ENCODE measurements at places on chromosomes 2 and 18.
A peak's percentile ranks its signal among the peaks of the same experiment; 100 is the strongest.

DNA sequence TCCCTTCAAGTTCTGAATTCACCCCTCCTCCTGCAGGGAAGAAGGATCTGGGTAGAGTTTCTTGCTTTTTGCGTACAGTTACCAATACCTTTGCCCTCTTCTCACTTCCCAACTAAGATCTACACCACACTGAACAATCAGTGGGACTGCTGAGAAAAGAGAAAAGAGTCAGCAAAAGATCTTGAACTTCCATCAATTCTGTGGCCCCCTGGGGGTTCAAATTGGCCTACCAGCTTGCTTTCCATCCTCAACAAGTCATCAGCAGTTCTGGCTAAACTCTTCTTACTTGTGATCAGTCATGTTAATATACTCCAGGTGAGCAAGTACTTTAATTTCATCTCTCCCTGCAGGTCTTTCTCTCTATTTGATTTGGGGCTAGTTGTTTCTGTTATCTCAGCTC, 739.3 kb upstream of the LRRTM4 start:
- DNase-seq = no peak

DNA sequence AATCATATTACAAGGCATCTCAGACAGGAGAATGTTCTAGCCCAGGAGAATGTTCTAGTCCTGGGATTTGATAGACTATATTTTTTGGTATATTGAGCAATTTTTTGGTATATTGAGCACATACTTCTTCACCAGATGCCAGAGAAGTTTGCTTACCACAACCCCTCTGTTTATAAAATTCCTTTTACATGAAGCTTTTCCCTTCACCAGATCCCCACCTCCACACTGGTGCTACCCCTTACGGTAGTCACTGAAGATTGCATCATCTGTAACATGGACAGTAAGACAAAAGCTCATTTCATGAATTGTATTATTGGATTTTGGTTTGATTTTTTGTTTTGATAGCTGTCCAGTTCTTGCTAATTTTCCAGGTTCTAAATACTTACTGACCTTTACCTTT, 7.2 kb upstream of the HNMT start:
- DNase-seq = peak; percentile 74

- DNase-seq = no peak
Observed at GRCh38 chr2:215613888-215614287, 178.0 kb upstream of the FN1 start.

GRCh38 chr2:41698678-41699422, 349.0 kb upstream of the PKDCC start:
- DNase-seq = no peak

DNA sequence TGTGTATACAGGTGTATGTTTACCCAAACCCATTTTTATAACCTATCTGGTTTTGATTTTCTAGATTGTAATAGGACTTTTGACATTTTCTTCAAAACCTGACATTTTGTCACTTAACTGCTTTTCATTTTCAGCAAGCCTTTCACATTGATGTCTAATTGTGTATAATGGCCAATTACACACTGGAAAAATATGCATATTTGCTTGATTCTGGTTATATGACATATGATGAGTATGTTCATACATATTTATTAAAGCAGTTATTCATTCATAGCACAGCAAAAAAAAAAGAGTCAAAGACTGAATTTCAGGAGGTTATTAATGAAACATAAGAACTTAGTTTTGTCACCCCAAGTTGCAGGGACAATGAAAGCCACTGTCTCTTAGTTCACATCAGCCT, 307.7 kb upstream of the TNP1 start:
- DNase-seq = no peak

DNA sequence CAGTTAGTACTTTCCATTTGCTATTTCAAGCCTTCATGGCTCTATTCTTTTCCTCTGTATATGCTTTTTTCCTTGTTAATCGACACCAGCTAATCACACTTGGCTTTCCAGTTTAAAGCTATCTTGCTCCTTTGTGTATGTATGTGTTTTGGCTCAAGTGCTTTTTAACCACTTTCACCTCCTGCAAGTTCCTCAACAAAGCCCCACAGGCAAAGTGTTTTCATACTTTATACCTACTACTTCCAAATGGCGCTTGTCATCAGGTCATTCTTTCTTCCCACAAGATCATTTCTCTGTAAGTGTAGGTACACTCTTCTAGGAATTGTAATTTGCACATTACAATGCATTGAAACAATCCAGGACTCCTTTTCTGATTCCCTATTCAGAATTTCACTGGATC, 64.0 kb upstream of the FIGN start:
- DNase-seq = no peak

- no peak for DNase-seq
Observed at GRCh38 chr2:233075141-233075965, 15.2 kb downstream of the INPP5D start.

DNA sequence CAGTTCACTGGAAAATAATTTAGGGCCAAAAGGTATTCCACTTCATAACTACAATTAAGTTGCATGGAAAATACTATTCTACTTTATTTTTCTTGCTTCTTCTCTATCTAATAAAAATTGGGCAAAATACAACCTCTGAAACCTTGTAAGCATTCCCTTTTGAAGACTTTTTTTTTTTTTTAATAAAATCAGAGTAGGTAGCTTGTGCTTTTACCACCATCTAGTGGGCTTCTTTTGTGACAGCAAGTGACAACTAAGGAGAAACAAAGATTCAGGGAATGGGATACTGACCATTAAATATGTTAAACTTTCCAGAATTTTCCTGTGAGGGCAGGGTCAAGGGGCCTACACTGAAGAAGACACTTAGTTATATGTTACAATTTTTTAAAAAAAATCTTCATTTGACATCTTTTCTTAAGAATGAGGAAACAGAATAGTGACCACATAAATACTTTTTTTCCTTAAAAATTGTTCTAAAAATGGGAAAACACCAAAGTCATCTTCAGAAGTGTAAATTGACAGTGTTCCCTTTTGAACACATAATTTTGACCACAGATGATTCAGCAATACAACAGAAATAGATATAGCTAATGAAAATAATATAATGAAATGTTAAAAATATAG, 1183.2 kb upstream of the ACVR2A start:
- DNase-seq = no peak

DNA sequence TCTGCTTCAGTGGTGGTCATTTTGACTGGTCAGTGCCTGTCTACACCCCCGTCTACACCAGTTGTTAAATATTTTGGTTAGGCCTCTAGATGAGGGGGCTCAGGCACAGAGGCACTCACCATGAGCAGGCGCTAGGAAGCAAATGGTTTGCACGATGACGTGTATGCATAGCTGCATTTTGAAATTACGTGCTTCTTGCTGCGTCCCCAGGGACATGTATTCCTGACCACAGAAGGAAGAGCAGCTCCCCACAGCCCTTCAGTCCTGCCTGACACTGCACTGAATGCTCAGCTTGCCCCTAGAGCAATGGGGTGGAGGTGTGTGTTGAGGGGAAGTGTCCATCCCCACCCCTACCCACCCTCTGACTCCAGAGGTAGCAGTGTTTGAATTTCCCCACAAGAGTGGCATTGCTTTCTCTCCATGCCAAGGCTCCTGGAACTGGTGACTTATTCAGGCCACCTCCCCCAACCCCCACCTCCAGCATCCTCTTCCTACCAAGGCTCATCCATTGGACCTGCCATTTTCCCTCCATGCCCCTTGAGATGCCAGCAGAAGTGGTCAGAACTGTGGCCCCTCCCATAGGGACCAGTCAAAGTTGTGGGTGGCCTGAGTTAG, 11.4 kb upstream of the ZAP70 start:
- DNase-seq = no peak

DNA sequence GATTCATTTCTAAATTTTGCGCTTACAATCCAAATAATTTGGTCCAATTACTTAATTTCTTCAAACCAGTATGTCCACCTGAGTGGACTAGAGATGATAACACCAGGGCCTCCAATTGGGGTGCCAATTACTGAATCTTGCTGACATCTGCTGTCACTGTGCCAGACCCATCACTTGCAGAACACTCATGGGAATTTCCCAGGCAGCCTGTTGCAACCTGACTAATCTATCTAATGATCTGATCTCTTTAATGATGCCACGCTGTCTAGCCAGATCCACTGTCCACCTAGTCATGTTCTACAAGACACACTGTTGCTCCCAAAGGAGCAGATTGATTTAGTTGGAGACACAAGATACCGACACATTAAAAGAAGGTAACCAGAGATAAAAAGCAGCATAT, 11.8 kb upstream of the LRP1B start:
- DNase-seq = peak; percentile 8

GRCh38 chr2:17156086-17156485, 362.2 kb downstream of the RAD51AP2 start:
- no peak for DNase-seq

DNA sequence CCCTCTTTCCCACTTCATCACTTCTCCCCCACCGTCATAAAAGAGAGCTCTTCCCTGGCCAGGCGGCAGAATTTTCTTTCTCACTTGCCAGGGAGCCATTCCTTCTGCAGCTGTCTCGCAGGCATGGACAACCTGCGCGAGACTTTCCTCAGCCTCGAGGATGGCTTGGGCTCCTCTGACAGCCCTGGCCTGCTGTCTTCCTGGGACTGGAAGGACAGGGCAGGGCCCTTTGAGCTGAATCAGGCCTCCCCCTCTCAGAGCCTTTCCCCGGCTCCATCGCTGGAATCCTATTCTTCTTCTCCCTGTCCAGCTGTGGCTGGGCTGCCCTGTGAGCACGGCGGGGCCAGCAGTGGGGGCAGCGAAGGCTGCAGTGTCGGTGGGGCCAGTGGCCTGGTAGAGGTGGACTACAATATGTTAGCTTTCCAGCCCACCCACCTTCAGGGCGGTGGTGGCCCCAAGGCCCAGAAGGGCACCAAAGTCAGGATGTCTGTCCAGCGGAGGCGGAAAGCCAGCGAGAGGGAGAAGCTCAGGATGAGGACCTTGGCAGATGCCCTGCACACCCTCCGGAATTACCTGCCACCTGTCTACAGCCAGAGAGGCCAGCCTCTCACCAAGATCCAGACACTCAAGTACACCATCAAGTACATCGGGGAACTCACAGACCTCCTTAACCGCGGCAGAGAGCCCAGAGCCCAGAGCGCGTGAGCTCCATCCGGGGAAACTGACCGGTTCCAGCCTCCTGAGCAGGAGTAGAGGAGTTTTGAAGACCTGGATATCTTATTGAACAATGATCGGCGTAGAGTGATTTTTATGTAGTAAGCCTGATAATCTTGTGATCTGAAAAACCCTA, at the start of gene MSGN1:
TSS of gene MSGN1 (plus strand) at position 65 of the 850 bp plus-strand sequence. CDS start at position 124, 59 bp downstream.
- no peak for DNase-seq

DNA sequence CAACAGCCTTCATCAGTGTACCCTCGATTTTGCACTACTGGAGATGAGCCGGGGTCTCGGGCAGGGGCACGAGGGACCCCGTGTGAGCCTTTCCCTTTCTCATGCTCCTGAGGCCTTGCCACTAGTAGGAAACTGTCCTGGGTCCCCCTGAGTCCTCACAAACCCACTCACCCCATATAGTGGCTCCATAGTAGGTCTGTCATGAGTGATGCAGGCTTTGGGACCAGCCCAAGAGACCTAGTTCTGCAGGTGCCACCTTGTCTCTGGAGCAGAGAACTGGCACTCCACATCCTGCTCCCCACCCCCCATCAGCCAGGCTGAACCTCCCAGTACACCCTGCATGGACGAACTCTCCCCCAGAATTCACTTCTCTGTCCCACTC, 187.1 kb downstream of the SMAD7 start:
- DNase-seq = no peak

DNA sequence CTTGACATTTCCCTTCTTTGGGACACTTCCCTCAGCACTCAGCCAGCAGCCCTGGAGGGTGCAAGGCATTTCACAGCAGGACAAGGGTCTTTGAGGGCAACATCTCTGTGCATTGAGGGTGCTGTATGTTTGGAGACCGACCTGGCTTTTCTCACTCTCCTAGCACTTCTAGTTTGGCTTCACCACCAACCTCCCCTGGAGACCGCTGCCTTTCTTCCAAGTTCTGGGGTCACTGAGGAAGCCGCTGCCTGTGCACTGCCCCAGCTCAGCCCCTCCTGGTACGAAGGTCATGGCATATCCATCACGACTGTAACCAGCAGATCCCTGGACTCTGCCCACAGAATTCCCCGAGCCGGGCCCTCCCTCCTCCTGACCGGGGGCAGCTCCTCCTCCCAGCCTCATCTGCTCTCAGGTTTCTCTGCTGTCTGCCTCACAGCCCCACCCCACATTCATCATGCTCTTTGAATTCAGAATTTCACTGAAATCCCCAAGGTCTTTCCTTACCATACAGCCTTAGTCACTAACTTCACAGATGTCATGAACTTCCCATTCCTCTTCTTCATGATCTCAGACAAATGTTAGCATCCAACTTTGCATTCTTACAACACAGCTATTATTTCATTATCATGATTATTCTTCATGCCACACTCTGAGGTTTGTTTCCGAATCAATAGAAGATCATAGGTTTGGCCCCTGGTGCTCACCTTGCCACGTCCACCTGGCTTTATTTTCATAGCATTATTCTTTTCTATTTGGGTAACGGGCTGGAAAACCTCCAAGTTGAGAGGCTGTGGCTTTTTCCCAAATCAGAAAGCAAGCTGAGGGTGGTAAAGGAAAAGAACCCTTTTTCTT, 113.0 kb upstream of the COPS8 start:
- DNase-seq = peak; percentile 86

- peak; percentile 78 for DNase-seq
Observed at GRCh38 chr2:182018218-182018617, 32.6 kb downstream of the PPP1R1C start.

DNA sequence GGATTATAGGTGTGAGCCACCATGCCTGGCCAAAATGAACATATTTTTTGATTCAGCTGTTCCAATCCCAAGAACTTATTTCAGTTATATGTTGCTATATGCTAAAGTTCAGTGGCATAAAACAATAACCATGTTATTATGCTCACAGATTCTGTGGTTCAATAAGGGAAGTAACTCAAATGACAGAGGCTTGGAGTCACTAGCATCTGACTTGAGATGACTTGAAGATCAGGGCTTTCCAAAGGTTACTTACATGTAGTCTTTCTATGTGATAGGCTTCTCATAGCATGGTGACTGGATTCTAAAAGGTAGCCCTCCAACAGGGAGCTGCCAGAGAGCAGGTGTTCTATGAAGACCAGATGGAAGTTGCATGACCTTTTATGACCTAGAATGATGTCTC, 17.2 kb downstream of the CLK1 start:
- no peak for DNase-seq

GRCh38 chr2:174263997-174264396, 15.7 kb upstream of the OLA1 start:
- DNase-seq = peak; percentile 90

GRCh38 chr2:70362661-70363060, 60.8 kb upstream of the FAM136A start:
- DNase-seq = no peak

DNA sequence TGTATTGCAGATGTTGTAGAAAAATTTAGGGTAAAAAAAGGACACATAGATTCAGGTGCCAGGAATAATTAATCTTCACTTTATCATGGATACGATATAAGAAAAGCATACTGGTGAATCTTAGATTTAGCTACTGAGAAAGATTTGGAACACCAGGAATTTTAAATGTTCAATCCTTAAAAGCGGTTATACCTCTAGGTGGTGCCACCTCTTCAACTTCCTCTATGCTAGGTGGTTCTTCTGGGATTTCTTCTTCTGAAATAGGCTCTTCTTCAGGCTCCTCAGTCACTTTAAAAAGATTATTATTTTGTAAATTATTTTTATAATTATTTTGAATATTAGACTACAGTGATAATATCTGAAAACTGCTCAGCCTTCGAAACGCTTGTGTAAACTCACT, 133.1 kb downstream of the TTN start:
- no peak for DNase-seq

GRCh38 chr18:49061991-49062831, 111.4 kb upstream of the SMAD7 start:
- DNase-seq = no peak

GRCh38 chr2:181408861-181409260, 48.3 kb upstream of the ITGA4 start:
- no peak for DNase-seq

- DNase-seq = no peak
Observed at GRCh38 chr2:50875561-50875960, 156.4 kb downstream of the NRXN1 start.

Measured in NCI-H226 (cell line).